ENCODE measurements at places on chromosomes 1 and 21. TPM values are rescaled to one million over a fixed set of nuclear protein-coding genes. Genes with fewer than 3 reads are reported as not detected.

The LINGO4 gene
- total RNA-seq, result not detected

The ITLN2 gene
- 7.8 TPM for total RNA-seq

The PLA2G2F gene
- total RNA-seq, result not detected

The TDRD5 gene
- total RNA-seq, result 0.66 TPM

The C1orf50 gene
- total RNA-seq, result 5.3 TPM

The LAD1 gene
- total RNA-seq, result 15.6 TPM

The SASS6 gene
- total RNA-seq, result 13.6 TPM

The DDX20 gene
- 15.0 TPM for total RNA-seq

The TATDN3 gene
- 19.3 TPM for total RNA-seq

The BNIPL gene
- total RNA-seq, result 3.8 TPM

The FLVCR1 gene
- total RNA-seq, result 69.4 TPM

The LYPD8 gene
- total RNA-seq, result not detected

The SLC1A7 gene
- 0.07 TPM for total RNA-seq

The DHX9 gene
- 239 TPM for total RNA-seq

The GPR52 gene
- 0.22 TPM for total RNA-seq

The BRINP2 gene
- total RNA-seq, result 0.34 TPM

The ATXN7L2 gene
- total RNA-seq, result 10.9 TPM
